ENCODE measurements at places on chromosomes 11 and 22.

GRCh38 chr22:43550672-43551071 is 138.9 kb downstream of the MPPED1 start:
- no peak for DNase-seq

DNA sequence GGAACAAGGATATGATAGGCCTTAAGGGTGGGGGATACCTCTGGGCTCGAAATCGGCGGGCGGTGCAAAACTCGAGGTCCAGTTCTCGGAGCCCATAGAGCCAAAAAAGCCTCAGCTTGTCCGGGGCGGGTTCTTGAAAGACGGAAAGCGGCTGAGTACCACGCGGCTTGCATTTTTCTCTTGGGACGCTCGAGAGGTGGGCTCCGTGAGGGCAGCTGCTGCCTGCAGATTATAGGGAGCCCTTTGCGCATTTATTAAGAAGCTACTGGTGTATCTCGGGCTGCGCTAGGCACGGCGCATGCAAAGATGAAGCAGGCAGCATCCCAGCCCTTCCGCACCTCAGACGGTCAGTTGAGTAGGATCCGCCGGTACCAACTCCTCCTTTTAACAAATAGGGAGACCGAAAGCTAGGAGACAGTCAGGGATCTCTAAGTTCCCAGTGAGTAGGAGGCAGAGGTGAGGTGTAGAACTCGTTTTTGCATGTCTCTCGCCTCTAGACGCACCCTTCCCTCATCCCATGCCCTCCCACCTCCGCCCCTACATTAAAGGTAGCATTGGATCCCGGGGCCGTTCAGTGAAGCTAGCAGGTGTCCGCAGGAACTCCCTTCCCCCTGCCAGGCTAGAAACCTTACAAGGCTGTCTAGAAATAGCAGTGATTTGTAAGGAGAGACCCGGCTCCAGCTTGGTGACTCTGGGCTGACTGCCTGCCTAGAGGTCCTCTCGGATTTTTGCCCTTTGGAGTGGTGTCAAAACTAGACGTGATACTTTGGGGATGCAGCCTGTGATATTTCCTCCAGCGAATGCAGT is 768 bp downstream of the LDHA start:
- DNase-seq: no peak

GRCh38 chr22:30636226-30637077 is 871 bp downstream of the SLC35E4 start:
- DNase-seq: no peak

GRCh38 chr22:45102896-45103420 is 60.8 kb upstream of the NUP50 start:
- DNase-seq: no peak

- no peak for DNase-seq
These were observed 53.8 kb downstream of the ADM start for GRCh38 chr11:10358696-10359095.

GRCh38 chr11:66006891-66007176 is 4.5 kb downstream of the BANF1 start:
- DNase-seq: no peak

DNA sequence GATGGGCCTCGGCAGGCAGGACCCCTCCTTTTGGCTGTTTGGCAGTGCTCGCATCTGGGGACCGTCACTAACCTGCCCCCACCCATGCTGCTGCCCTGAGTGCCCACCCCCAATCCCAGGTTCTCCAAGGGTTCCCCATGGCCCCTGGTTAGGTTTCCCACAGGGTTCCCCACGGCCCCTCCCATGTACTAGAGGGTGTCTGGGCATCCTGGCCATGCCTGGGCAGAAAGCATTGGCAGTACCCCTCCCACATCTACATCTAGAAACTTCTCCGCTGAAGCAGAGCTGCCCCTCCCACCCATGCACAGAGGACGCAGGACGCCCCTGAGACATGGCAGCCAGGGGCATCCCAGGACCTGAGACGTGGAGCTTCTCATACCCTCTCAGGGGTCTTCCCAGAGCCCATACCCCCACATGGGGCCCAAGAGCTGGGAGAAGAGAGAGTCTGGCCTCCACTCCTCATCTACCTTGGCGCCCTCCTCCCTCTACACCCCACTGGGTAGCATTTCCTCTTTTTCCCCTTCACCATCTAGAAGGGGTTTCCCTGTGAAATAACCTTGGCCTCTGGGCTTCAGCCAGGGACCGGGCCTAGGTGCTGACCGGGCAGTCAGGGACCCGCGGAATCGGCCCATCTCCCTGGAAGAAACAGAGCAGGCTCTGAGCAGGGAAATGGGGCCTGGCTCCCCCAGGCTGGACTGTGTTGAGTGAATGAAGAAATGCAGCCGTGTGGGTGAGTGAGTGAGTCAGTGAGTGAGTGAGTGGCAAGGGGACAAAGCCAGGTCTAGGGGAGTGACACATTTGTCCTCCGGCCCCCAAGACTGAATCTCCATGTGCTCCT is 987.3 kb downstream of the BRD1 start:
- DNase-seq: no peak

DNA sequence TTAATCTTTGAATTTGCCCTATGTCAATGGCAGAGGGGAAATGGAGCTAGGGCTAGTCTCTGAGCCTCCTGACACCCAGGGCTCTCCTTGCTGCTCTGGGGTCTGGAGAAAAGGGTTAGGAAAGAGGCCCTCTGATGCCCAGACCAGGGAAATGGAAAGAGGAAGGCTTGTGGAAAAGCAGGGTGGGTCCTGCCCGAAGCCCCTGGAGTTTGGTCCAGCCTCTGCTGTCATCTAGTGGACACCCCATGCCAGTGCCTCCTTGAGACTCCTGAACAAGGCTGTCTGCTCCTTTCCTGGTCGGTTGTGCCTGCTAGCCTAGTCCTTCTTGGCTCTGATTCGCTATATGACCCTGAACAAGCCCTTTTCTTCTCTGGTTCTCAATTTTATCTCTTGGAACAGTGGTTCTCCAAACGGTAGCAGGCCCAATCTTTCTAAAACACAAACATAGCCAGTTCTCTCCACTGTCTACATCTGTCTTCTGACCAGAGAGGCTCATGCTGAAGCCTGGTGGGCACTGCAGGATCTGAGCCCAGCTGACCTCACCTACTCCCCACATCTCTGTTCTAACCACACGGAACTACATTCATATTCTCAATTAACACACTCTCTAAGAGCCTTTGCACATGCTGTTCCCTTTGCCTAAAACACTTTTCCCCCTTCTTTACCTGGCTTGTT is 8.8 kb upstream of the PLA2G3 start:
- no peak for DNase-seq

GRCh38 chr11:19817870-19818269 is 105.2 kb downstream of the NAV2 start:
- no peak for DNase-seq

DNA sequence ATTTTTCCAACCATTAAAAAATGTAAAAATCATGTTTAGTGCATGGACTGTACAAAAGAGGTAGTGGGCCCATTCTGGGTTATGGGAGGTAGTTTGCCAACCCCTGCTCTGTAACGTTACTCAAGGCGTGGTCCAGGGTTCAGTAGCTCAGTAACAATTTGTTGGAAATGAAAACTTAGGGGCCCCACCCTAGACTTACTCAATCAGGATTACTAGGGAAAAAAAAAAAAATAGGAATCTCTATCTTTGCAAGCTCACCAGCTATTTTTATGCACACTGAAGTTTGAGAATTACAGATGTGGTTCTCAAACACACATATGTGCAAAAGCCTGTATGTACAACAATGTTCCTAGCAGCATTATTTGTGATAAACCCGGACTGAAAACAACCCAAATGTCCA is 17.3 kb upstream of the LMO2 start:
- DNase-seq: no peak

GRCh38 chr11:45945397-45945999 is 23.0 kb downstream of the LARGE2 start:
- DNase-seq: no peak

- no peak for DNase-seq
These were observed 158.8 kb downstream of the CTTN start for GRCh38 chr11:70556884-70557741.

Measured in stimulated activated CD8-positive, alpha-beta memory T cell treated with anti-CD3 and anti-CD28 coated beads, Interleukin-2, amount 100 ng/mL, for 1 hour (primary cell).